Endodermal cell (in vitro differentiated cells): ENCODE measurements at places on chromosomes 13 and 19. TPM values are rescaled to one million over a fixed set of nuclear protein-coding genes. Genes with fewer than 3 reads are reported as not detected.

DNA sequence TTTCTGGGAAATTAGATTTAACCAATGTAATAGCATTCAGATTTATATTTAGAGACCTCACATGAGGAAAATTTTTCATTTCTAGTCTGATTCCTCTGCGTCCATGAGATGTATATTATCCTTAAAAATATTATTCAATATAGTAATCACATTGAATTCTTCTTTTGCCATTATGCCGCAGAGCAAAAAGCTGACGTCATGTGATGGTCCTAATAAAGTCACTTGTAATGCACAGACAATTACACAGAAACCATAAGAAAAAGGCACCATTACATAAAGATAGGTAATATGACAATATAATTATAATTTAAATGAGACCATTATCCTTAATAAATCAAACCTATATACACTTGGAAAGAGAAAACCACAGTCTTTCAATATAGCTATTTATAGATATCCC lies 1021.5 kb downstream of the PCDH9 start:
- H3K27ac ChIP-seq: no peak overlapping the region
- peaks cover 21% of the 10 kb centered on the region for H3K27me3 ChIP-seq
- DNase-seq: no peak
- no peaks in the 10 kb centered on the region for H3K4me1 ChIP-seq
- no peak overlapping the region for H3K4me3 ChIP-seq

GRCh38 chr19:18496980-18497256 lies 25.0 kb downstream of the ELL start:
- H3K27me3 ChIP-seq: no peaks in the 10 kb centered on the region
- no peaks in the 10 kb centered on the region for H3K36me3 ChIP-seq
- H3K4me3 ChIP-seq: no peak overlapping the region
- DNase-seq: no peak
- no peaks in the 10 kb centered on the region for H3K4me1 ChIP-seq

DNA sequence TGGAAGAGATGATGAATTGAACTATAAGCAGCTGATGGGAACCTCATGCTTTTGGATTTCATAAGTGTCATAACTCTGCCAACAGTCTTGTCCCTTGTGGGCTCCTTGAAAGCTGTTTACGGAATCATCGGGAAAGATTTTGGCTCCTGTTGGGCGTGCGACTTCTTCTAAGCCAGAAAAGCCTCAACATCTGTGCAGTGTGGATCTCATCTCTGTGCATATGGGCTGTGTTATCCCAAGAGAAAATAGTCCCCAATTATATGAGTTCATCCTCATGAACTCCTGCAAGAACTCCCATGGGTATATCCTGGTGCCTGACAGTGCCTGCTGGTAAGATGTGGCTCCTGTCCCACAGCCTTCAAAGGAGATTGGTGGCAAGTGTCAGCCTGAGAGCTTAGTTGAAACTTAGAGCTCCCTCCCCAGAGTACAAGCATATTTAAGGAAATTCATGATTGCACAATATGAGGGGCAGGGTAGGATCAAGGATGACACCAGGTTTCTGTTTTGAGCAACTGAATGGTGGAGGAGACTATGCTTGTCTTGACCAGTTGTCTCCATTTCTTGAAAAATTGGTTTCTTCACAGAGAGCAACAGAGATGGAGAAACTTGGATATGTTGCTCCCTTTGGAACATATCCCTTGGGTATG lies 243.5 kb downstream of the ITGBL1 start:
- H3K27ac ChIP-seq: no peak overlapping the region
- no peak for DNase-seq

GRCh38 chr13:44667943-44668342 lies 91.8 kb upstream of the TSC22D1 start:
- no peak for DNase-seq
- no peaks in the 10 kb centered on the region for H3K27me3 ChIP-seq
- H3K36me3 ChIP-seq: no peaks in the 10 kb centered on the region
- no peak overlapping the region for H3K4me3 ChIP-seq
- H3K27ac ChIP-seq: no peak overlapping the region
- H3K4me1 ChIP-seq: no peaks in the 10 kb centered on the region

Gene ZFP28
- 6.3 and 6.8 TPM in 2 replicates for total RNA-seq

Gene ELANE
- total RNA-seq: not detected in 2 replicates

GRCh38 chr19:50723069-50723468 lies at the start of gene CLEC11A:
TSS of gene CLEC11A (plus strand) at chr19:50723364. CDS start at chr19:50723526, 162 bp downstream.
- peak within 1 kb of the TSS; percentile 77 for H3K4me3 ChIP-seq
- no peak within 1 kb of the TSS for H3K27ac ChIP-seq
- H3K36me3 ChIP-seq: no peaks in the 10 kb centered on the region
- H3K27me3 ChIP-seq: peaks cover 10% of the 10 kb centered on the region
- peak; percentile 69 for DNase-seq

GRCh38 chr13:90709319-90709718 lies 638.2 kb upstream of the MIR17HG start:
- H3K36me3 ChIP-seq: no peaks in the 10 kb centered on the region
- H3K4me3 ChIP-seq: no peak overlapping the region
- no peaks in the 10 kb centered on the region for H3K4me1 ChIP-seq

GRCh38 chr13:40271931-40272775 lies 394.3 kb downstream of the FOXO1 start:
- peak; percentile 57 for DNase-seq
- no peaks in the 10 kb centered on the region for H3K36me3 ChIP-seq
- no peak overlapping the region for H3K4me3 ChIP-seq

GRCh38 chr13:44583137-44583536 lies 7.0 kb upstream of the TSC22D1 start:
- DNase-seq: no peak
- H3K36me3 ChIP-seq: no peaks in the 10 kb centered on the region
- no peaks in the 10 kb centered on the region for H3K27me3 ChIP-seq
- H3K27ac ChIP-seq: no peak overlapping the region

Gene URAD
- not detected in 3 replicates for total RNA-seq

GRCh38 chr13:42715909-42716308 lies 65.5 kb upstream of the FAM216B start:
- no peak overlapping the region for H3K27ac ChIP-seq
- no peaks in the 10 kb centered on the region for H3K36me3 ChIP-seq
- no peak for DNase-seq
- H3K27me3 ChIP-seq: peaks cover 5% of the 10 kb centered on the region
- no peaks in the 10 kb centered on the region for H3K4me1 ChIP-seq

GRCh38 chr13:39419876-39420275 lies 183.1 kb downstream of the LHFPL6 start:
- peak overlapping the region; percentile 64 for H3K27ac ChIP-seq
- H3K27me3 ChIP-seq: peaks cover 9% of the 10 kb centered on the region
- DNase-seq: no peak

Gene KLK3
- total RNA-seq: not detected in 2 replicates

Gene SIGLEC11
- total RNA-seq: not detected in 2 replicates

Gene CAPN12
- 14.5 to 83.6 TPM (median 15.4 TPM) in 3 replicates for total RNA-seq

Gene ZNF576
- total RNA-seq: 12.1 and 13.6 TPM in 2 replicates
